ENCODE measurements at places on chromosomes 2 and 18. TPM values are rescaled to one million over a fixed set of nuclear protein-coding genes. Genes with fewer than 3 reads are reported as not detected.

The RTKN gene
- polyA plus RNA-seq = 10.8 TPM

The EFHD1 gene
- 12.7 TPM for polyA plus RNA-seq

The LONRF2 gene
- polyA plus RNA-seq = 0.31 TPM

The ATP6V1B1 gene
- polyA plus RNA-seq = 0.35 TPM

- DNase-seq = no peak
- H3K4me3 ChIP-seq = no peak overlapping the region
- no peak overlapping the region for H3K27ac ChIP-seq
- no peaks in the 10 kb centered on the region for H3K4me1 ChIP-seq
Observed at GRCh38 chr2:65504201-65504600, 71.8 kb upstream of the SPRED2 start.

DNA sequence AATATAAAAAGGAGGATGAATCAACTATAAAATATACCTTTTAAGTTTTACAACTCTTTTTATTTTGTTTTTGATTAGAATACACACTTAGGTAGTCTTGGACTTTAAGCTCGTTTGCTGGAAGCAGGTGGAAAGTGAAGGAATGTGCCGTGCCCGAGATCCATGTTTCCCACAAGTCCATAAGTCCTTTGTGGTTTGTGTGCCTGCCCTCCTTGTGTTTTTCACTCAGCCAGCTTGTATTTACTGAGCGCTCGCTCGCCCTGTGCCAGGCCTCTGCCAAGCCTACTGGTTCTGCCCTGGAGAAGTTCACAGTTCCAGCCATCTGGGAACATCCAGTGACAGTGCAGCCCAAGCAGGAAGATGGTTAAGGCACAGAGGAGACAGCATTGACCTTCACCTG is 142.6 kb downstream of the MGAT5 start:
- peak overlapping the region; percentile 50 for H3K27ac ChIP-seq
- H3K27me3 ChIP-seq = no peaks in the 10 kb centered on the region
- H3K4me3 ChIP-seq = no peak overlapping the region
- peak; percentile 37 for DNase-seq
- no peaks in the 10 kb centered on the region for H3K36me3 ChIP-seq
- H3K4me1 ChIP-seq = peaks cover 14% of the 10 kb centered on the region

DNA sequence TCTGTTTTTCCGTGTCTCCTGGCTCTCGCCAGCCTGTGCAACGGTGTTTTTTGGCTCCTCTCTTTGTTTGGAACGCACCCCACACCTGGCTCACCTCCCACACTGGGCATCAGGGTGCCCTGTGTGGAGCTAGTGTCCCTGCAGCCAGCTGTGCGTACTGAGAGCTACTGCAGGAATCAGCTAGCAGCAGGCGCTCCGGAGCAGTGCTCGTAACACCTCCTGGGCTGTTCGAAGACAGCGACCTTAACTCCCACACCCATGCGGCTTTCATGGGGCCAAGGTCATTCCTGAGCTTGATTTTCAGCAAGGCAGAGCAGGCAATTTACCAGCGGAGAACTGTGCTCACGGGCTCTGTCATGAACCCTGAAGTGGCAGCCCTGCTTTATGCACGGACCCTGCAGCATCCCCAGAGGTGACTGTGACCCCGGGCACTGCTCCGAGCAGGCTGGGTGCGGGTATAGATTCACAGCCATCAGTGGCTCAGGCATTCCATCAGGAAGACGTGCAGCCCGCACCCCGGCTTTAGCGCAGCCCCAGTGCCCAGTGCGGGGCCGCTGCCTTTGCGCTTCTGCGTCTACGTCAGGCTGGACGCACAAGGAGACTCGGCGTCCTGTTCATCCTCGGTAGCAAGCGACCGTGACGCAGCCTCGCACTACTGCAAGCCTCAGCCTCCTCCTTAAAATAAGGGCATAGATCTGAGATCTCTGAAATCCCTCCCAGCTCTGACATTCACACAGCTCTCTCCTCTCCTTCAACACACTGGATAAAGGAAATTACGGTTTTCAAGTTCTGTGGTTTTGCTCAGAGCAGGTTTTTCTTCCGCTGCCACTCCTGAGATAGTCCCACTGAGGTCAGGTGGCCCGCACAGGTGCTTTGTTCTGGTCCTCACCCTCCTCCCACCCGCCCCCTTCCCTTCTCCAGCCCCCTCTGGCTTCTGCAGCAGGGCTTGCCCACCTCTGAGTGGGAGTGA is 58.2 kb downstream of the ADI1 start:
- no peak for DNase-seq
- no peak overlapping the region for H3K4me3 ChIP-seq
- H3K36me3 ChIP-seq = peaks cover 29% of the 10 kb centered on the region
- no peaks in the 10 kb centered on the region for H3K27me3 ChIP-seq
- H3K27ac ChIP-seq = no peak overlapping the region

GRCh38 chr2:108971661-108972566 is 17.1 kb downstream of the EDAR start:
- H3K27me3 ChIP-seq = no peaks in the 10 kb centered on the region
- no peaks in the 10 kb centered on the region for H3K36me3 ChIP-seq
- peak; percentile 64 for DNase-seq
- peak overlapping the region; percentile 37 for H3K27ac ChIP-seq
- no peak overlapping the region for H3K4me3 ChIP-seq

DNA sequence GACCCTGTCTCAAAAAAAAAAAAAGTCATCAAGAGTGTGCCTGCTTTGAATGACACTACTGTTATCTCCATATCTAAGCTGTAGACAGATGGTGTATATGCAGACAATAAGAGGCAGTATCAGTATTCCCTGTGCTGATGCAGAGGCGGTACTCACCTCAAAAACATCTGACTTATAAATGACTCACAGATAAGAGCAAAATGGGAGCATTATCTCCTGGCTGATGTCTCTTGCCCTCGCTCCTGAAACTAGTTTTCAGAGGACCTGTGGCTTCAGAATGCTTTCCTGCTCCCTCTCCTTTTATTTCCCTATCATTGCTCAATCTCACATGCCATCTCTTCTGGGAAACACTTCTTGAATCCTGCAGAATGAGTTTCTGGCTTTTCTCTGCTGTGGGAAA is 289.6 kb downstream of the PTPRM start:
- no peaks in the 10 kb centered on the region for H3K36me3 ChIP-seq
- no peak for DNase-seq
- H3K4me1 ChIP-seq = peaks cover 24% of the 10 kb centered on the region

- no peak overlapping the region for H3K27ac ChIP-seq
- no peak overlapping the region for H3K4me3 ChIP-seq
- DNase-seq = no peak
- no peaks in the 10 kb centered on the region for H3K27me3 ChIP-seq
- no peaks in the 10 kb centered on the region for H3K36me3 ChIP-seq
Observed at GRCh38 chr2:164745012-164745797, 96.4 kb downstream of the COBLL1 start.

Measured in stomach (tissue), 19 donors.